Left lobe of liver (tissue), 2 donors: ENCODE measurements at places on chromosomes 5 and 9.

GRCh38 chr5:39775086-39775796 is 350.5 kb upstream of the DAB2 start:
- no peak for DNase-seq

DNA sequence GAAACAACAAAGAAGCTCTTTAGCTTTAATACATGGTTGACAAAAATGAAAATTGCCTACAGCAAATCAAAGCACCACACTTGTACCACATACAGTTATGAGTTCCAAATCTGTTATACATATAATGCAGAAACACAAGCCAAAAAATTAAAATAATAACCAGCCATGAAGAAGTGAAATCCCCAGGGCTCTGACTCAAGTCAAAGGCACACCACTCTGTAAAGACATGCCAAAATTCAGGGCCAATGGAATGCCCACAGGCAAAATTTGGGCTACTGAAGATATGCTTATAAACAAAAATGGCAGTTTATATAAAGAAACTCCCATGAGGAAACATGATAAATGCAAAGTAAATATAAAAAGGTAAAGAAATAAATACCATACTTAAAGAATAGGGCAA is 29.0 kb downstream of the THBS4 start:
- no peak for DNase-seq

- no peak for DNase-seq
Measured at GRCh38 chr9:27722866-27723265, 149.6 kb upstream of the C9orf72 start.

GRCh38 chr5:2901096-2901495 is 149.6 kb upstream of the IRX2 start:
- no peak for DNase-seq

- DNase-seq: no peak
Measured at GRCh38 chr5:173772384-173773059, 115.6 kb upstream of the CPEB4 start.

GRCh38 chr9:122807271-122807900 is 7.5 kb downstream of the OR1K1 start:
- DNase-seq: no peak

DNA sequence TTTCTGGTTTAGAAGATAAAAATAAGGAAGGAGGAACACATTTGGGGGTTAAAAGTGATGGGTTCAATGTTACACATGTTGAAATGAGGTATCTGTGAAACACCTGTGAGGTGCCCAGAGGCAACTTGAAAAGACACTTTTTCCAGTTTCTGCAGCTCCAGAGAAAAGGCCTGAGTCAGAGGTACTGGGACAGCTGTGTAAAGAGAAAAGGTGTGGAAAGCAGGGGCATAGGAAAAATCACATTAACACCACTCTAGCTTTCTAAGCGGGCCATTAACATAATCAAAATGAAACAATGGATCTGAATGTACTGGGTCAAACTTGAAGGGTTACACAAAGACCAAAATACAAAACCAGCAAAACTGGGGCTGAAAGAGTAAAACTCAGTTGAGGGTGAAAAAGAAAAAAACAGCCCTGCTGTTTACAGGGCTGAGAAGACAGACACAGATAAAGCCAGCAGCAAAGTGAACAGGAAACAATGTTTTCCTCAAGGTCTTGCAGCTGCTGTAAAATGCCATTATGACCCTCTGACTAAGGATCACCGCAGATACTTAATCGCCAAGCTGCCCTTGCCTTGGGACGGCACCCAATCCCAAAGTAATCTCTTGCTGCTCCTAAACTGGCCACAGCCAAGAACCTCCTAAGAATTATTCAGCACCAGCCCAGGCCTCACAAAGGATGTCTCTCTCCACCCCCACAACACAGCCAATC is 104.7 kb downstream of the DROSHA start:
- DNase-seq: no peak
